Stimulated activated CD8-positive, alpha-beta memory T cell treated with anti-CD3 and anti-CD28 coated beads, Interleukin-12 subunit alpha, Interleukin-12 subunit beta, amount 100 ng/mL, for 4 hours (primary cell): ENCODE measurements at places on chromosomes 1 and 21.

DNA sequence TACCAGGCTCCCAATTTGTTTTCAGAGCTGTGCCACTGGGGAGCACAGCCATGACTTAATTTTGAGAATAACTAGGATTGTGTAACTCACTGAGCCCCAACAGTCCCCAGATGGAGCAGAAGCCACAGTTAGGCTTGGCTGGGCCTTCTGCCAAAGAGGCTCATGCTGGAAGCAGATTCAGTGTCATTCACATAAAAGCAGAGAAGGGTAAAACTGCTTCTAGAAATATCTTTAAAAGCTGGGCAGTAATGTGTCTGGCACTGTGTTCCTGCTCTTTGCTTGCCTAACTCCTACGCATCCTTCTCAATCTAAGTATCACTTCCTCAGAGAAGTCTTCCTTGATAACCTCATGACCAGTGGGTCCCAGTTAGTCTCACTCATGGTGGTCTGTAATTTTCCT is 20.3 kb downstream of the STK40 start:
- no peak for DNase-seq

DNA sequence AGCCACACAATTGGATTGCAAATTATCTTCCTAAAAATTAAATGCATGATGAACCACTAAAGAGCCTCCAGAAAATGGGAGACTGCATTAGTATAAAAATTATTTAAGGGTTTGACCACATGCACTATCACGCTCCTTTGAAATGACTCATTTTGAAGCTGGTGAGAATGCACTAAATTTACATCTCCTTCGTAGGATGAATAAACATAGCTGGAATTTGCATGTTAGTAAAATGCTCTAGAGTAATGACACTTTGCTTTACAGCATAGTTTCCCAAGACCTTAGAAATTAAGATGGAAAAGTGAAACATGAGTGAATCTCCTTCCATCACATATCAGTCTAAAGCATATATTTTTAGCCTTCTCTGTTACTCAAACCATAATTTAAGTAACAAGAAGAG is 2.4 kb downstream of the PLPPR4 start:
- DNase-seq = no peak

DNA sequence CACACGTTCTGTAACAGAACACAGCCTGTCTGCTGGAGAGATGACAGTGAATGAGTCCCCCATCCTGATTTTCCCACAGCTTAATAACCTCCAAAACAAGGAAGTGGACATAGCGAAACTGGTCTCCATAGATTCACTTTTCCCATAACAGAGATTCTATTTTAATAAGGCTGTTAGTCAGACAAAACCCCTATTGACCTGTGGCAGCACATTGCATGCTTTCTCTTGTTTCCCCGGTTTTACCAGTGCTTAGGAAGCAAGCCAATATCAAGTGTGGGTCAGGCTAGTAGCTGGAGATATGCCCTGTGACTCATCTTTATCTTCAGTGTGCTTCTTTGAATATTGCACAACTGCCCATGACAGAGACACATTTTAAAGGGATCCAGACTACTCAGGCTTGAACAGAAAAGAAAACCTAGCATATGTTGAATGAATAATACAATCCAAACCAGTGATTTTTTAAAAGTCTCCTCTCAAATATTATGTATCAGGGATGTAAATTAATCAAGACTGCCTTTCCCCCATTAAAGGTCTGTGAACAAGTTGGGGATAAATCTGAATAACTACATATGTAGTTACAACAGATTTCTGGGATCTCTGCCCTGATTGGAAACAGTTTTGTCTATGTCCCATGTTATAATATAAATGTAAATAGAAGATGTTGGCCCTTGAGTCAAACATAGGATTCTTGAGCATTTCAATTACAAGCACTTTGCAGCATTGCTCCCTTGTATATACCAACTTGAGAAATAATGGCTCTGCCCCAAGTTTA is 11.9 kb upstream of the CLDN8 start:
- no peak for DNase-seq

DNA sequence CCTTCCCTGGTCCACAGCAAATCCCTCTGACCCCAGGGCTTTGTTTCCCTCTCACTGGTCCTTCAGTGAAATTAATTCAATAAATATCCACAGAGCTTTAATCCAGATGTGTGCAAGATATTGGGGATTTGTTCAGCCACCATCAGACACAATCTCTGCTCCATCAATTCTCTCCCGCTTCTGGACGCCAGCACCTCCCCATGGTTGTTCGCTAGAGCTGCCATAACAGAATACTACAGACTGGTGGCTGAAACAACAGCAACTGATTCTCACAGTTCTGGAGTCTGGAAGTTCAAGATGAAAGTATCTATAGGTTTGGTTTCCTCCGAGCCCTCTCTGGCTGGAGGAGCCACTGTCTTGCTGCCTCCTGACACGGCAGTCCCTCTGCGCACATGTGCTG is 303.9 kb downstream of the SMYD3 start:
- no peak for DNase-seq

DNA sequence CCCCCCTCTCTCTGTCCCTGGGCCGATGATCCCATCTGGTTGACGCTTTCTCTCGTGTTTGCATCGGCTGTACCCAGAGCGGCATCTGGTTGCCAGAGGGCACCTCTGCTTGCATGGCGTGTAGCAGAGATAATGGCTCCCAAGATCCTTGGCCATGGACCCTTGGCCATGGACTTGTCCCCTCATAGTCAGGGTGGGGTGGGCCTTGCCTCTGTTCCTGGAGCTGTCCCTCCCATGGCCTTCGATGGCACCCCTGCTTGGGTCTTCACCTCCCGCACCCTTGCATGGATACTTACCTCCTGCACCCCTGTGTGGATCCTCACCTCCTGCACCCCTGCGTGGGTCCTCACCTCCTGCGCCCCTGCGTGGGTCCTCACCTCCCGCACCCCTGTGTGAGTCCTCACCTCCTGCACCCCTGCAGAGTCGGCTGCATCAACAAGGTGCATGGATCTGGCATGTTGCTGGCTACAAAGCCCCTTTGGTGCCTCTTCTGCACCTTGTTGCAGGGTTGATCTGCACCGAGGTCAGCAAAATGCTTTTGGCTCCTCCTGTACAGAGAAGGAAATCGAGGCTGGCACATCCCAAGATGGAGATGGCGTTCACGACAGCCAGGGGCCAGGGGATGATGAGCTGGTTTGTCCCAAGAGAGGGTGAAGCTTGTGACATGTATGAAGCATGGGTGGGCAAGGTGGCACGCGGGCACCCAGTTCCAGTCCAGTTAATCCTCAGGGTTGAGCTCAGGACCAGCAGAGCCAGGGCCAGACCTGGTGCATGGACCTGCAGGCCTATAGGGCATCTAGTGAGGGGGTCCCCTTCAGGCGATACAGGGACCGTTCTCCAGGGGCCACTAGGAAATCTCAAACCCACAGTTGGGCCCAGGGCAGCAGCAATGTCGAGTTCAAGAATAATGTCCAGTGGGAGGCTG is 46.1 kb upstream of the C1orf174 start:
- DNase-seq = no peak

DNA sequence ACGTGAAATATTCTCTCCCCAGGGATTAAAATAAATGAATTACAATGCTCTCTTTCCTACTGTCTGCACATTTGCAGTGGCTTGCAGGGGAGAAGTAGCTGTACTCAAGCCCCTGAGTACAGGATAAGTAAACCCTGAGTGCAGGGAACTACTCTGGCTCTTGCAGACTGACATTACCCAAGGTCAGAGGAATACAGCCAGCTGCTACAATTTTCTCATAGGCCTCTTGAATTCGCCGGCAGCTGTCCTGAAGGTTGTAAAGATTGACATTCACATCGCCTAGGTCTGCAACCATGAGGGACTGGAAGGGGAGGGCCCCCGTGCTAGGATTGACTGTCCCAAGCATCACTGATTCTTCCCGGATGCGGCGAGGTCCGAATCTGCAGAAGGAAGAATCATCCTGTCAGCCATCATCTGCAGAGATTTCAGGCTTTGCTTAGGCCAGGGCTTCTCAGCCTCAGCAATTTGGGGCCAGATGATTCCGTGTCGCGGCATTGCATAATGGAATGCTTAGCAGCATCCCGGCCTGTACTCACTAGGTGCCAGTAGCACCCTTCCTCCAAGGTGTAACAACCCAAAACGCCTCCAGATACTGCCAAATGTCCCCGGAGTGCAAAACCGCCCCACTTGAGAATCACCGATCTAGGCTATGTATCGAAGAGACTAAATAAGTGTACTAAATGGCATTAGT is 1.7 kb downstream of the AGMAT start:
- DNase-seq = no peak

- no peak for DNase-seq
Measured at GRCh38 chr1:56709269-56709880, 64.3 kb downstream of the PRKAA2 start.

GRCh38 chr1:78673120-78673519 is 23.5 kb downstream of the IFI44 start:
- no peak for DNase-seq

DNA sequence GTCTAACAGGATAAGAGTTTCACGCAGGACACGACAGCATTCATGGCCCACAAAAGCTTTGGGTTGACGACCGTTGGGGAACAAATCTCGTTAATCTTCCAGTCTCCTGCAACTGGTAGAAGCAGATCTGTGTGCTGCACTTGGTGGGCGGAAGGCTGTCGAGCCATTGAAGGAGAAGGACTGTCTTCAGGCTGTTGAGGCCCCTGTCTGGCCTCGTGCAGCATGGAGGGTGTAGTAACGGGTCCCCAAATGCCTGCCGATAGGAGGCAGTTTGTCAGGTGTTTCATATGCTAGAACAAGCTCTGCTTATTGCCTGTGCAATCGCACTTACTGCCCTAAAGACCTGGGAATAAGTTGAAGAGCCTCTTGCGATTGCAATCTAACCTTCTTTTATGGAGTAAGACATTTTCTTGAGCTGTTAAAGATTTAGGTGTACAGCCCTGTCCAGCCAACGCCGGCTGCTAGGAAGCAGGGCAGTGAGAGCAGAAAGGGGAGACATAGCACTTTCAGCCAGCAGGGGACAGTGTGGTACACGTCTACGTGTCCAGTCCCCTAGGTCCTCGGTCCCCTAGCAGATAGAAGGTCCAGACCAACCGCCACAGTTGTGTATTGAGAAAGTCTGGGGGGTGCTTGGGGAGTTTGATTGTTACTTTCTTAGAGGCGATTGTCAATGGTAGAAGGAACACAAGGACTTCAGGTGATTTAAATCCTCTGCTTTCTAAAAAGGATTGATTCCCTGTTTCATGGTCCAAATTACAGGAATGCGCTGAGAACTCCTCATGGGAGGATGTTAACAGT is 102.3 kb upstream of the TMPRSS2 start:
- DNase-seq = no peak

DNA sequence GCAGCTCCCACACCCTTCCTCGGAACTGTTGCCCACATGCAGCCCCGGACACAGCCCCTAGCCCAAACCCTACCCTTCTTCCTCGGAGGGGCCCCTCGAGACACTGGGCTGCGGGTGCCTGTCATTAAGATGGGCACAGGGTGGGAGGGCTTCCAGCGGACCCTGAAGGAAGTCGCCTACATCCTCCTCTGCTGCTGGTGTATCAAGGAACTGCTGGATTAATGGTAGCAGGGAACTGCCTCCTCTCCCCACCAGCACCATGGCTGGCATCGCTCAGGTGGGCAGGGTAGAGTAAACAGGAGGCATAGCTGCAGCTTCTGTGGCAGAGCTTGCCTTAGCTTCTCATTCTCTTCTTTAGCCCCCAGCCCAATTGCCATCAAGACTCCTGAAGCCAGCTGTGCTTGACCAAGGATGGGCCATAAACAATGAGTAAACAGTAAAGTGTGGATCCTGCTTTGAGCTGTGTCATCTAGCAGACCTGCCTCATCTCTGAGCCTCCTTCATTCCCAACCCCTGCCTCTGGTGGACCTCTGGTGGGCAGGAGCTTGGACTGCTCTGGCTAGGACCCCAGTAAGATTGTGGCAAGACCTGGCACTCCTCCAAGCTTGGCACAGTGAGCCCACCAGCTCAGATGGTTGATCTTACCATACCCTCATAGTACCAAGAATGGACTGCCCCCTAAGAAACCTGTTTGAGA is at the start of gene LENEP:
LENEP (plus strand) TSS at position 15 of the 697 bp plus-strand sequence; CDS start at position 37, 22 bp downstream.
- no peak for DNase-seq

DNA sequence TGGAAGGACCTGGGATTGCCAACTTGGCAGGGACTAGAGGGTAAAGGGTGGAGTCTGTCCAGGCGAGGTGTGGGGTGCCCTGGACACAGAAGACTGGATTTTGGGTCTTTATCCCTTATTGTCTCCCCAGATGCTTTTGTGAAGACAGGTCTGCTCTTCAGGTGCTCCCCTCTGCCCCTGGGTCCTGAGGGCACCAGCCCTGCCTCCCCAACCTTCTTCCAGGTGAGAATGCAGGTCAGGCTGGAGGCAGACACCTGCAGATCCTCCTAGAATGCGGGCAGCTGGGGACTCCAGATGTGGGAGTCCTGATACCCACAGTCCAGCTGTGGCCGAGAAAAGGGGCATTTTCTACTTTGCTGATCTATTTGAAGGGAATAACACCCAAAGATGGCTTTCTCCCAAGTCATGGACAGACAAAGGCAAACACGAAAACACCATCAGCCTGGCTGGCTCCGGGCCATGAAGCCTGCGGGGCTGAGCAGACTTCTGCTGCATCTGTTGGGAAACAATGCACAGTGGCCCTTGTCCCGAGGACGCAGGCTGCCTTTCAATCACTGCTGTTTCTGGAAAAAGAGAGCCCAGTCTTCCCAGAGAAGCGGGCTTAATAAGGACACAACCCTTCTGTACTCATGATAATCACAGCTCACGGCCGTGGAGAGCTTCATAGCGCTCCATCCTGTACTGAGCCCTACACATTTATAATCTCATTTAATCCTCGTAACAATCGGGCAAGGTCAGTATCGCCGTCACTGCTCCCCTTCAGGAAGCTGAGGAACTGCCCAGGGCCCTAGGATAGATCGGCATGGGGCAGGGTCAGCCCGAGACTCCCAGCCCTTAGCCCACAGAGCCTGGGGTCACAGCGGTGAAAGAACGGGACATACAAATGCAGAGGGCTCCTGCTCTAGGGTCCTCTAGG is 62.0 kb upstream of the ABCG1 start:
- DNase-seq = no peak

GRCh38 chr1:163535807-163536206 is 214.1 kb downstream of the NUF2 start:
- no peak for DNase-seq

DNA sequence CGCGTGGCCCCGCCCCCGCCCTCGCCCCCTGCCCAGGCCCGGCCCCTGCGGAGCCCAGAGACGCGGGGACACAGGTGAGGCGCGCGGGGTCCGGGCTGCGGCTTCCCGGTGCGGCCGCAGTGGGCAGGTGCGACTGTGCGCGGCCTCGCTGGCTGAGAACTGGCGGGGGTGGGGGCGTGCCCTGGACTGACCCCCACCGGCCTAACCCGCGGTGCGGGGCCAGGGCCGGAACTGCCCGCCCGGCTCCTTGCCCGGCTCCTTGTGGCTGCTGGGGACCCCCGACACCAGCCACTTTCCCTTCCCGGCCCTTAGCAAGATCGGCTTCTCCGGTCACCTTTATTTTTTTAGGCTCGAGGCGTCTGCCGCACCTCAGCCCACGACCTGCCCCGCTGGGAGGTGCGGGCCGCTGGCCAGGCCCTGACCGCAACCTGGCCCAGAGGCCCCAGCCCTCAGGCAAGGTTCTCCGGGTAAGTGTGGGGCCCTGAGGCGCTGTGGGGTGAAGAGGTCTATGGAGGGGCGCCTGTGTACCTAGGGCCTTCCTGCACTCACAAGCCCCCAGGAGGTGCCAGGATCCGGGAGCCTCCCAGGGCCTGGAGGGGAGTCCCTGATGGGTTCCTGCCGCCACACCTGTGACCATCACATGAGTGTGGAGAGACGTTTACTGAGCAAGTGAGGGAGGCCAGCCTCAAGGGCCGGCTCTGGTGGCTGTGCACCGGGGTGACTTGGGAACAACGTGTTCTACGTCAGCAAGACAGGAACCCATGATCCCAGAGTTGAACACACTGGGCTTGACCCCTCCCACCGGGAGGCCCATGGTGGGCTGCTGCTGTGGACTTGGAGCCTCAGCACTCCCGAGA is at the start of gene SMIM1:
SMIM1 (plus strand) TSS at position 35 of the 857 bp plus-strand sequence. CDS start 2,625 bp downstream, outside the sequence.
- no peak for DNase-seq
